Stimulated activated CD4-positive, alpha-beta T cell treated with anti-CD3 and anti-CD28 coated beads, TNF-alpha, amount 100 ng/mL, for 1 hour (primary cell): ENCODE measurements at places on chromosomes 1 and 21.
A peak's percentile ranks its signal among the peaks of the same experiment; 100 is the strongest.

- DNase-seq: no peak
Measured at GRCh38 chr21:31213787-31214186, 130.3 kb downstream of the TIAM1 start.

GRCh38 chr21:32298148-32298559, 501 bp upstream of the MRAP start:
- DNase-seq: no peak

DNA sequence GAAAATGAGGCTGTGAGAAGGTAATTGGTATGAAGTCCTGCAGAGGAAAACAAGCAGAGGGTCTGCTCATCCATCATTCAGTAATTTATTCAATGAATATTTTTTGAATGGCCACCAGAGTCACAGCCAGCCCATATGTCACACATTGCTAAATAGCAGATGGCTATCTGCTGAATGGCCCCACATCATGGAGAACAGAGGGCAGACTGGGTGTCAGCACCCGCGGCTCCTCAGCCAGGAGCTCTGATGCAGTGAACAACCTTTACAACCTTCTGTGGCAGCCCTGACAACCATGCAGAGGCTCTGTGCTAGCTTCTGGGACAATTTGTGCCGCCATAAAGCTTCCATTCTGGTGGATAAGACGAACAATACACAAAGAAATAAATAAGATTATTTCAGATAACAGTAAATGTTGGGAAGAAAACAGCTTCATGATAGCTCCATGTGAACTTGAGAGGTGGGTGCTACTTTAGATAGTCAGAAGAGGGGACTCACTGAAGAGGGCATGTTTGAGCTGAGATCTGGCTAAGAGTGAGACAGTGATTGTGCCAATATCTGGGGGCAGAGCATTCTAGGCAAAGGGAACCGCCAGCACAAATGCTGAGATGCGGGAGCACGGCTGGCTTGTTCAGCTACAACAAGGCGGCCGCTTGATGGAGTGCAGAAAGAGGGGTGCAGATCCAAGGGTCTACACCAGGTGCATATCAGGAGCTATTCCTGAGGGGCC, 2.8 kb upstream of the C1orf210 start:
- DNase-seq: no peak

- no peak for DNase-seq
Measured at GRCh38 chr21:33359446-33359845, 34.7 kb downstream of the IFNAR1 start.

DNA sequence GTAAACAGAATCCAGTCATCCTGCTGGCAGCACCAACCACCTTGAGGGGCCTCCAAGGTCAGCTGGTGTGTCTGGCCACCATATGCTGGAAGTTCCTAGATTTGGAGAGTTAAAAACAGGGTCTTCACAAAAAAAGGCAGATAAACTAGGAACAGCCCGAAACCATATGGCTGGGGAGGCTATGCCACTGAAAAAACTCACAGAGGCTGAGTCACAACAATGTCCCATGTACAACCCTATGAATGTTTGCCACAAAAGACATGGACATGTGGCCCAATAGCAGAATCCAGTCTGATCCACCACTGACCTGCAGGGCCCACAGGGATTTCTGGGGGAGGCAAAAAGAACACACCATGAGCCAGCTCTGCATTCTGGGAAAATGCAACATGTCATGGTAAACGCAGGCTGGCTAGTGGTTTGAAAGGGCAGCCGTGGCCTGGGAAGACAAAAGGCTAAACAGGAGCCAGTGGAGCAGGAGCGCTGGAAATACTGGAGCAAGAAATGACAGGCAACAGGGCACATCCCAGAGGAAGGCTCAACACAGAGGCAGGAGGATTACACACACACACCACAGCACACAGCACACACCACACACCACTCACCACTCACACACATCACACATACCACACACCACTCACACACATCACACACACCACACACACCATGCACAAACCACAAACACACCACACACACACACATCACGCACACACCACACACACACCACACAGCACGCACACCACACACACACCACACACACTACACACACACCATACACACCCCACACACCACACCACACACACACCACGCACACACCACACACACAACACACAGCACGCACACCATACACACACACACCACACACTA, 55.4 kb downstream of the HSF2BP start:
- no peak for DNase-seq

DNA sequence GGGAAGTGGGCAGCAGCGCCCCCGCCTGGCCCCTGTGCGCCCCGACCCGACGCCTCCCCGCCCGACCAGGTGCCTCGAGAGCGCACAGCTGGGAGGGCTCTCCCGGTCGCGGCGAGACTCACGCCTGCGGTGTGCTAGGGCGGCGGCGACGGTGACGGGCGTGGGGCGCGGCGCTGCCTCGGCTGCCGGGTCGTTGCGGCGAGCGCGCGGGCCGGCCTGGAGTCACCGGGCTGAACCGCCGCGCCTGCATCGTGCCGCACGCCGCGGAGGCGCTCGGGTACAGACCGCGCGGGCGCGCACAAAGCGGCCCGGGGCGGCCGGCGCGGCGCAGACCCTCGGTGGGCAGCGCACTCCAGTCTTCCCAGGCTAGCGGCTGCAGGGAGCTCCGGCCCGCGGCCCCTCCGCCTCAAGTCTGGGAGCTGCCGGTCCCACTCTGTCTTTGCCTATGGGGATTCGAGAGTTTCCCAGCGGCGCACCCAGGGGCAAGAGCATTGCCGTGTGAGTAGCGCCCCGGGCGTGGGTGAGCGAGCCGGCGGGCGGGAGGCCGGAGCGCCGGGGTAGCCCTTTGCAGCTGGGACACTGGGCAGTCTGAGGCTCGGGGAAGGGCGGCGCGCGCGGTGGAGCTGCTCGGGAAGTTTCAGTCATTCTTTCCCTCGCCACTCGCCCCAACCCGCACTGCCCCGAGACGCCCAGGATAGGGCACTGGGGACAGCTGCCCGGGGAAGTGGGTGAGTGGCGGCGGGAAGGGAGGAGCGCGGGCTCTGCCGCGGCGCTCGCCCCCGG, at the start of gene SLC35F3:
SLC35F3 (plus strand) TSS at position 44 of the 783 bp plus-strand sequence.
- DNase-seq: no peak

DNA sequence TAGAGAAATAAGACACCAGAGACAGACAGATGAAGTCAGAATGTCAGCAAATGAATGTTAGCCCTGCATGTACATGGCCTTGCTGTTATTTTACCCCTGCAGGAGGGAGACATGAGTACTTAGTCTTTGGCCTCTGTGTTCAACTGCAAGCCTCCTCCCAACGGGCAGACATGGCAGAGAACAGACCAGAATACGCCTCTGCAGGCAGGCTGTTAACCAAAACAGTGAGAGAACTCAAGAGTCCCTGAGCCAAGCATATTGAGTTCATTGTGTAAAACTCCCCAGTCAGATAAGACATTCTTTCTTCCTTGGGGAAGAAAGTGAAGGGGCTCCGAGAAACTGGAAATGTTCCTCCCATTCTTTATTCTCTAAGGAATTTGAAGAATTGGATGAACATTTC, 150.9 kb downstream of the PHTF1 start:
- no peak for DNase-seq

DNA sequence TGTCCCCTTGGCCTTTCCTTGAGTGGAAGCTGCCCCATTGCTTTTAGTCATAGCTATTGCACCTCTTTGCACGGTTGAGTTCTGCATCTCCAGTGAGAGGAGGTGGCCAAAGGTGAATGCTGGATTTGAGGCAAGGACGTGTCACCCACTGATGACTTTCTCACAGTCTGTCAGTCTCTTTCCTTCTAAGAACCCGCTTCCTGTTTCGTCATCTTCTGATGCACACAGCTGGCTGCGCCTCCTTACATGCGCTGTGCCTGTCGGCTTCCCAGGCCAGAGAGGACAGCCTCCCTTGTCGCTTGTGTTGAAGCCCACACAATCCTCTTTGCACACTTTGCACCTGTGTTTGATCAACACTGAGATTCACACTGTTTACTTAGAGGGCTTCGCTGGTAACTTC, 41.8 kb upstream of the PWP2 start:
- DNase-seq: peak; percentile 54

GRCh38 chr1:154485910-154486496, 16.0 kb upstream of the TDRD10 start:
- no peak for DNase-seq

GRCh38 chr21:39114871-39115575, 68.2 kb downstream of the PSMG1 start:
- DNase-seq: no peak

GRCh38 chr1:87986130-87986866, 657.6 kb downstream of the LMO4 start:
- no peak for DNase-seq

GRCh38 chr1:102879439-102879993, 228.8 kb downstream of the COL11A1 start:
- no peak for DNase-seq

GRCh38 chr1:86866665-86867064, 47.3 kb downstream of the SELENOF start:
- DNase-seq: no peak

DNA sequence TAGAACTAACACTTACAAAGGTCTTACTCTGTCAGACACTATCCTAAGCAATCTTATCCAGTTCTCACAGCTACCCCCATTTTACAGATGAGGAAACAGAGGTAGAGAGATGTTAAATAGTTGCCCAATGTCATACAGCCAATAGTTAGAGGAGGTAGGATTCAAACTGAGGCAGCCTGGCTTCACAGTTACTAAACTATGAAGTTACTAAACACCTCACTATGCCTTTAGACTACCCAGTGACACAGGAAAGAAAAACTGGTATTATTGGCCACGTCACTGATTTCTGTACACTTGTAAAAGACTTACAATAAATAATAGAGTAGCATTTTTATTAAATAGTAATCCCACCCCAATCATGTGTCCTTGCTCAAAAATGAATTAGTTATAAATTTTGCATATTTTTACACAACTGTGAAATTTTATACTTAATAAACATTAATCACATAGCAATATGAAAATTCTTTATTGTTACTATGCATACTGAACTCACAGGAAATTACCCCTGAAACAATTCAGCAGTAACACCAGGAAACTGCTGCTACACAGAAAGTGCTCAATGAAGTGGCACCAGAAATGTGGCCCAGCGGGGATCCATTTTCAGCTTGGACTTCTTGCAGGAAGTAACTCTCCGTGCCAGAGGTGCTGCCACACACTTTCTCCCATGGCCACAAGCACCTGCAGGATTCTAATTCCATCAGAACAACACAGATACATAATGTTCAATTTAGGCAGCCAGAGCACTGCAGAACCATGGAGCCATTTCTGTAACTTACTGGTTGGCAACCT, 69.4 kb downstream of the VAV3 start:
- no peak for DNase-seq

GRCh38 chr1:40384887-40385286, 11.4 kb downstream of the SMAP2 start:
- DNase-seq: no peak

- no peak for DNase-seq
Measured at GRCh38 chr1:110328274-110328673, 10.9 kb upstream of the RBM15 start.

- no peak for DNase-seq
Measured at GRCh38 chr1:36096500-36097432, 8.1 kb downstream of the ADPRS start.

DNA sequence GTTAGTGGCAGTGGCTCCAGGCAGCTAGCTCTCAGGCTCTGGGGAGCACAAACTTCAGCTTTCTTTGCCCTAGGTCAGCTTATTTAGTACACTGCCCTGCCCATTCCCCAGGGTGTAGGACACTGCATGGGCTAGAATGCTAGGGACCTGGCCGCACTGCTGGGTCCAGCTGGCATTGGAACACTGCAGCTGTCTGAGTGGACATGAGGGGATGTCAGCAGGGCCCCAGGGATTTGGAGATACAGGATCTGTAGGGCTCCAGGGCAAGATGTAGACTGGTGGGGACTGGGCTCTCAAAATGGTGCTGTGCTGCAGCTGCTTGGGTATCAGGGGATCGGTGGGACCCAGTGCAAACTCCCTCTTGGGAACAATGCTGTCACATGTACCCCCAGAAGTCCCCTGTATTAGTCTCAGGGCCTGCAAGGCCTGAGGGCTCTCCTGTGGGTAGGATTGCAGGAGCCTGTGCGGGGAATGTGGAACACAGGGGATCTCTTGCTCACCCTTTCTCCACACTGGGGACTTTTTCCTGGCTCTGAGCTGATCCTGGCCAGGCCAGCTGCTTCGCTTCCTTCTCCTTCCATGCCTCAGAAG, 25.2 kb upstream of the TTC22 start:
- no peak for DNase-seq

DNA sequence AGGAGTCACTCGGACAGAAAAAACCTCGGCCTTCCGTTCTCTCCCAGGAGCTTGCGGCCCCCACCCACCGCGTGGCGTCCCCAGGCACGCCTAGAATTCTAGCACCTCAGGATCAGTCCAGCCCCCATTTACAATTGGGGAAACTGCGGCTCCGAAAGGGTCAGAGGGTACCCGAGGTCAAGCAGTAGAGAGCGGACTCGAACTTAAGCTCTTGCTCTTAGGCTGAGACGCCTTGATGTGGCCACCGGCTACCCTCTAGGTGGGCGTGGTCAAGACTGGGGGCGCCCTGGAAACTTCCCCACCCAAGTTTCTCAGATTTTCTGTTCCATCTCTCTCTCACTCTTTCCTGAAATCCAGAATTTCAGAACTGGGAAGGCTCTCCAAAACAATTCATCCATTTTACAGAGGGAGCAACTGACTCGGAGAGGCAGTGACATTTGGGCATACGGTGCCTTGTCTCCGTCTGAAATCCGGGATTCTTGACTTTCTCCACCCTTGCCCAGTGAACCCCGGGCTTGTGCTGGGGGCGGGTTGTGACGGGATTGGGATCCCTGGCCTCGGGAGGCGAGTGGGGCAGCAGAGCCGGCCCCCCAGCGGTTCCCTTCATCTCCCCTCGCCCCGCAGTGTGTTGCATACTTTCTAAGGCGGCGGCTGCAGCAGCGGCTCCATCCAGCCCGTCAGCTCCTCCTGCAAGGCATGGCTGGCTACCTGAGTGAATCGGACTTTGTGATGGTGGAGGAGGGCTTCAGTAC, 777 bp downstream of the AZIN2 start:
- DNase-seq: no peak

GRCh38 chr1:235918032-235918431, 51.3 kb upstream of the LYST start:
- DNase-seq: no peak

- DNase-seq: no peak
Measured at GRCh38 chr21:36211660-36212512, 55.3 kb downstream of the DOP1B start.

DNA sequence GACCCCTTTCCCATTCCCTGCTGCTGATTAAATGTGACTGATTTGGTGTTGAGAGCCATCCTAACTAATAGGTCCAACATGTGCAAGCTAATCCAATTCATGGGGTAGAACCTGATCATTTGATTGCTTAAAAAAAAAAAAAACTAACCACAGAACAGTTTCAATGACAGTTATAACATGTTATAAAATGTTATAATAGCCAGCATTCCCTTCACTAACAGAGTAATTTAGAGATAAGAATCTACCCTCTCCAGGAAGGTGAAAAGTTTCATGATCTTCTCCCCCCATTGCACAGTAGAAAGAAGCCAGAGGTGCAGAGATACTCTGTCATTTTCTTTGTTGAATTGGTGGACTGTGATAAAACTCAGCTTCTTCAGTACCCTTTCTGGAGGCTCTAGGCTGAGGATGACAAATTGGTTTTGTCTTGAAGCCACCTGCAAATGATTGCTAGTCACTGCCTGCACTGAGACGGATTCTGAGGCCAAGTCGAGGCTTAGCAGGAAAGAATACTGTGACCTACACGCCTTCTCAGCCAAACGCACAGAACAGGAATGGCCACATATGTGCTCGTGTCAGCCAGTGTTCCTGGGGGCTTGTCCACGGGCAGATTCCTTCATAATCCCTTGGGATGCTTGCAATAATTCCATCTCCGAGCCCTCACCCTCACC, 215.7 kb upstream of the IRF2BP2 start:
- no peak for DNase-seq

GRCh38 chr1:175620376-175620775, 123.0 kb downstream of the TNR start:
- DNase-seq: no peak
